ENCODE measurements at places on chromosomes 1 and 21.

- DNase-seq: no peak
Observed at GRCh38 chr1:170114906-170115305, 30.9 kb upstream of the NTMT2 start.

DNA sequence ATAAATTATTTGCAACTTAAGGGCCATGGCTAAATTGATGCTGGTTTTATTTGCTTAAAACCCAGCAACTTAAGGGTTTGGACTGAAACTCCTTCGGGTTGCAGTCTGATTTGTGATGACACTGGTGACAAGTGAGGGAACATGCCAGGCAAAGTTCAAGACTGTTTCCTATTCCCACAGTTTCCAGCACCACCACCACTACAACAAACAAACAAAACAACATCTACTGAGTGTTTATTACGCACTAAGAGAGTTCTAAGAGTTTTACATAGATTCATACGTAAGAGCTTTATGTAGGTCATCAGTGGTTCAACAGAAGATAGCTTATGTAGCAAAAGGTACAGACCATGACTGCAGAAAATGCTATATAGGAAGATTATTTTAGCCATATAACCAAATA, 1582.1 kb downstream of the BRINP3 start:
- DNase-seq: no peak

DNA sequence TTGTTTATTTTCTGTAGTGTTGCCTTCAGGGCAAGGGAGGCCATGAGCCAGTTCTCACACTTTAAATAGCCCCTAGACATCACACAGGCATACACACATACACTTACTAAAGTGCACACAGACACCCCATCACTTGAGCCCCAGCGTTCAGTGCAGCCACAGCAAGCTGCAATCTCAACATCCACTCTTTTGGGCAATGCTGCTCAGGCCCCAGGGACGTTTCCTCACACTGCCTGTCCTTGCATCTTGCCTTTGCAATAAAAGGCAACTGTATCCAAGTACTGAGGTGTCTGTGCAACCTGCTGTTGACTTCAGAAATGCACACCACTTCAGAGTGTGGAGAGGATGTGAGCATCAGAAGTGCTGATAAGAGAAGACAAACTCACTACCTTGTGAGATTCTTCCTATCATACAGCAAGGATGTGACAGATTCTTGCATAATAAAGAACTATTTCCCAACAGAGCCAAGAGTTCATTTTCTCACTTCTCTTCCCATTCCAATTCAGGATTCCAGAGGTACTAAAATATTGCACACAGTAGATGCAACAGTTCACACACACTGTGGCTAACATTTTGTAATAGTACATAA, 36.2 kb downstream of the IRF2BP2 start:
- DNase-seq: no peak

DNA sequence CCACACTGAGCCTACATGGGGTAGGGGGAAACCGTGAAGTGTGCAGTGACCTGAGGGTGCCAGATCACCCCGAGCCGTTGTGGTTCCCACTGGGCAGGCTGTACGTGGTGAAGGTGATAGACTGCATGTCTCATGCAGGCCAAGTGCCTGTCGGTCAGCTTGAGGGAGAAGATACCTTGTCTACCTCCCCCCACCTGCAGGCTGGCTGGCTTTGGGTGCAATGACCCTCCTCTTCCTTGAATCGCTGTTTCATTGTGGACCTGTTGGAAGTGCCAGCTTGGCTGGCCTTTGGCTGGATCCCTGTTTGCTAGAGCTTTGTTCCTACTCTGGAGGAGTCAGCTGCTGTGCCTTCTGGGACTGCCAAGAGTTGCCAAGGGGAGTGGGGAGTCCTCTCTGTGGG, 92.5 kb downstream of the GALNT2 start:
- DNase-seq: no peak

- DNase-seq: no peak
Observed at GRCh38 chr1:29838738-29839320, 602.5 kb downstream of the PTPRU start.

Data from H54 (cell line).